ENCODE measurements at places on chromosomes 5 and 9.

GRCh38 chr9:119291554-119291953, 77.7 kb downstream of the BRINP1 start:
- DNase-seq: no peak

DNA sequence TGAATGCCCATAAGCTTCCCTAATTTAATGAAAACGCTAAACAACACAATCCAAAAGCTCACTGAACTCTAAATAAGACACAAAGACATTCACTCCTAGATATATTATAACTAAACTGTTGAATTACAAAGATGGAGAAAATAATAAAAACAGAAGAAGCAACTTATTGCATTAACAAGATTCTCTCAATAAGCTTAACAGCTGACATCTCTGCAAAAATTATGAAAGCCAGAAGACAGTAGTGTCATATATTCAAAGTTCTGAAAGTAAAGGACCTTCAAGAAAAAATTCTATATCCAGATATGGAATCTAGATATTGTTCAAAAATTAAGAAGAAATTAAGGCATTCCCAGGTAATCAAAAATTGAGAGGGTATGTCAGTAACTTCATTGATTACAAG, 957.8 kb upstream of the TYRP1 start:
- no peak for DNase-seq

- no peak for DNase-seq
Measured at GRCh38 chr9:117354997-117355396, 59.9 kb downstream of the ASTN2 start.

DNA sequence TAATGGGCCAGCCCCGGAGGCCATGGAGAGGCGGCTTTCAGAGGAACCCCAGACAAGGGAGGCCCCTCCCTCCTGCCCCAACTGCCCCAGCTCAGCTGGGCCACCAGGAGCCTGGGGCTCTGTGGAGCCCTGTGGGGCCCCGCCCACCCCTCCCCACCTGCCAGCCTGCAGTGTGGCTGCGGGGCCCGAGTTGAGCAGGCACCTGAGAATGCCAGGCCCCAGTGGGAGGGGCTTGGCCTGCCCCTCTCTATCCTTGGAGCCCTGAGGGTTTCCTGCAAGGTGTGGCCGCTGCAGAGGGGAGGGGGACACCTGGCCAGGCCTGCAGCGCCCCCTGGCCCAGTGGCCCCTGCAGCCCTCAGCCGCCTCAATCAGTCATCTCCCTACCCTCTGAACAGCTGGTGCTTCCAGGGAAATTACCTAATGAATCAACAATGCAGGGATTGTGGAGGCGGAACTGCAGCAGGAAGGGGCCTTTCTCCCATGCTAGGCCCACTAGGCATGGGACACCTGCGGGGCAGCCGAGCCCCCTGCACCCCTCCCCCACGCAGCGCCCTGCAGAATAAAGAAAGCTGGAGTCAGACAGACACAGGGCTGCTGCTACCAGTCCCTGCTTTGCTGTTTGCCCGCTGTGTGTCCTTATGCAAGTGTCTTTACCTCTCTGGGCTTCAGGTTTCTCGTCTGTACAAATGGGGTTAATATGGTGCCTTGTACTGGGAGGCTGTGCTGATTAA, 48.0 kb downstream of the LMX1B start:
- DNase-seq: no peak

DNA sequence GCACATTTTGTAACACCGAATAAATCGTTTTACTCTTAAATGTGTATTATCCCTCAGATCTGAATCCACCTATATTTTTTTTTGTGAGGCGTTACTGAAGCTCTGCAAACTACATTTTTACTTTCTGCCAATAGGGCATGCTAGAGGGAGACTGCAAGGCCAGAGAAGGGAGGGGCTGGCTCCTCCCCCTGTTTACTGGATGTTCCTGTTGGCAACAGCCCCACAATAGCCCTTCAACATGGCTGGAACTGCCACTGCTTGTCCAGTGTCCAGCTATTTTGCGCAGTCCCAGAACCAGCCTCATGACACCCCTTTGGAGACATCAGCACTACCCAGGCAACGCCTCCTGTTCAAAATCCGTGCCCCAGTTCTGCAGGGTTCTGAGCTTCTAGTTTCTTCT, 85.4 kb upstream of the MIER3 start:
- no peak for DNase-seq

GRCh38 chr9:106025453-106025852, 331.1 kb downstream of the TMEM38B start:
- DNase-seq: no peak

- no peak for DNase-seq
Measured at GRCh38 chr5:76960004-76960625, 7.3 kb downstream of the CRHBP start.

GRCh38 chr5:65021527-65022226, 252.9 kb downstream of the CWC27 start:
- DNase-seq: no peak

GRCh38 chr9:114718801-114719221, 36.8 kb upstream of the TEX48 start:
- DNase-seq: no peak

GRCh38 chr9:116717150-116717549, 30.0 kb downstream of the TRIM32 start:
- DNase-seq: no peak

GRCh38 chr5:98263084-98263483, 510.4 kb upstream of the RGMB start:
- no peak for DNase-seq

DNA sequence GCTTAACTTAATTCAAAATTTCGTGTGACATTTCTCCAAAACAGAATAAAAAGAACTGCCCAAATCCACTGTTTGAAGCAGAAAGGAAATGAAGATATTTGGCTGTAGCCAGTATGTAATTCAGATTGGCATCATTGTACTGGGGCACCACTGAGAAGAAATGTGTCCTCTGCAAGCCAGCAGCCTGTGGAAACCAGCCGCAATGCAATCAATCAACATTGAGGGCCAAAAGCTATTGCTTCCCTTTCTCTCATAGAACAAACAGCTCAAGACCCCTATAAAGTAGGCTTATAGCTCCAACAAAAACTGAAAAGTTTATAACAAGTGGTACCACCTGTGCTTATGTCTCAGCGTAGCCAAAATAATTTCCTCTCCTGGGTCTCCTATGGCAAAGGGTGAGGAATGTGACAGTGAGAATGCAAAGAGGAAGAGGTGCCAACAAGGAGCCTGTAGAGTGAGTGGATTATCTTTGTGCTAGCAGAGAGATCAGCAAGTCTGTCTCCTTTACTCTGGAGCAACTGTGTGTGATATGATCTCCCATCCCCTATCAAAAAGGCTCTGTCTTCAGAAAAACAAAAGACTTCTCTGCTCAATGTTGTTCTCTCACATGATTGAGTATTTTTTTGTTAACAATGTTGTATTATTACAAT, 1072.3 kb upstream of the DMAC1 start:
- DNase-seq: no peak

- no peak for DNase-seq
Measured at GRCh38 chr5:10303699-10304170, 4.0 kb downstream of the CMBL start.

- no peak for DNase-seq
Measured at GRCh38 chr9:72772661-72773060, 180.2 kb downstream of the ALDH1A1 start.

DNA sequence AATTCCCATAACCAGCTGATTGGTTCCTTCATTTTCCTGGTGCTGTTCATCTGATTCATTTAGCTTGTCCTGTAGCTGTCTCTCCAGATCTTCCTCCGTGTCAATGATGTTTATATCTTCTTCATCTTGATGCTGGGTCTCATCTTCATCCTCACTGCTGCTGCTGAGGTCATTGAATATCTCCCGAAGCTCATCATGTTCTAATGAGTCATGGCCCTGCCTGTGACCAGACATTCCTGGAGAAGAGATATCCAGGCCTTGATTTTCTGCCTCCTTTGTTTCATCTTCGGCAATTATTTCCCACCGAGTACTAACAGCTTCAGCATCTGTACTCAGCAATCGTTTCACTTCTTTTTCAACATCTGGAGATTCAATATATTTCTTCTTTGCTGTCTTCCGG, 1.4 kb downstream of the TAF7 start:
- DNase-seq: no peak

DNA sequence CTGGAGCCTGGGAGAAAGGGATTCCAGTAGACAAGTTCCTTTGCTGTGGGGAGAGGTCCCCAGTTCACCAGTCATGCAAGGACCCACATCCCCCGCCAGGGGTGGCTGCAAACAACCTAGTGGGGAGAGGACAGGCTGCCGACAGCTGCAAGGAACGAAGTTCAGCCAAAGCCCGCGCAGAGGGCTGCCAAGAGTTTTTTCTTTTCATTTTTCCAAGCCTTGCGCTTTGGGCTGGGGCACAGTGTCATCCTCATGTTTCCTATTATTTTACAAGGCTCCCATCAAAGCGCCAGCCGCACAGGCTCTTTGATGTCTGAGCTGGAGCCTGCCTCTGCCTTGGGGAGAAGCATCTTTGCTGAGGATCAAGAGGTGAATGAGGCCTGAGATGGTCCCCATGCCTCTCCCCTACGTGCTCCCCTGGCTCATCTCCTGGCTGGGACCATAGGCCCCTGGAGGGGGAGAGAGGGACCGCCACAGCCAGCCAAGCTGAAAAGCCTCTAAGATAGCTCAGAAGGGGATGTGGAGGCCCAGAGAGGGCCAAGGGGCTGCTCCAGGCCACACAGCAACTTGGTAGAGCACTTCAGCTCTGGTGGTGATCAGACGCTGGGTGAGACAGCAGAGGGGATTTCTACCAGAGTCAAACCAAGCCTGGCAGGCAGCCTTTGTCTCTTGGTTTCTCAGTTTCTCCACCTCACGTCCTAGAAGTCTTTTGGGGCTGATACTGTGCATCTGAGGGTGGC, 50.4 kb upstream of the SYNPO start:
- DNase-seq: peak; percentile 17

- peak; percentile 26 for DNase-seq
Measured at GRCh38 chr5:7261049-7261448, 134.9 kb upstream of the ADCY2 start.

GRCh38 chr5:139473565-139473964, 2.8 kb downstream of the SMIM33 start:
- DNase-seq: no peak

GRCh38 chr9:124776954-124777648, at the start of gene OLFML2A:
Gene OLFML2A (plus strand): TSS chr9:124777133. CDS start chr9:124777271, 138 bp downstream.
- no peak for DNase-seq

DNA sequence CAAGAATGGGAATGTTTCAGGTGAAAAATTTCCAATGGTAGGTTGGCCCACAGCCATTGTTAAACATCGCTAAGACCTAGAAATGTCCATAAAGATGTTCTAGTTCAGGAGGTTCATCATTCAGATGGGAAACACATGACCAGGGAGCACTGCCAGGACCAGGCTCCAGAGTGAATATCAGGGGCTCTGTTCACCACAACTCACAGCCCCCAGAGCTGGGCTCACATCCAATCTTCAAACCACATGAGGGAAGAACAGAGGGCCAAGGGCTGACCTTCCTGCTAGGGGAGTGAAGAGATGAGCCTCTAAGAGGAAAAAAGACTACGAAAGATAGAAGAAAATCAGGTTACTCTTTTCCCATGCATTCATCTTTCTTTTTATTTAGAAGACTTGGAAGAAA, 205.8 kb downstream of the SEMA5A start:
- no peak for DNase-seq

GRCh38 chr9:108621991-108622855, 233.6 kb downstream of the ACTL7B start:
- no peak for DNase-seq

- no peak for DNase-seq
Measured at GRCh38 chr5:14873790-14874189, 2.2 kb upstream of the ANKH start.

DNA sequence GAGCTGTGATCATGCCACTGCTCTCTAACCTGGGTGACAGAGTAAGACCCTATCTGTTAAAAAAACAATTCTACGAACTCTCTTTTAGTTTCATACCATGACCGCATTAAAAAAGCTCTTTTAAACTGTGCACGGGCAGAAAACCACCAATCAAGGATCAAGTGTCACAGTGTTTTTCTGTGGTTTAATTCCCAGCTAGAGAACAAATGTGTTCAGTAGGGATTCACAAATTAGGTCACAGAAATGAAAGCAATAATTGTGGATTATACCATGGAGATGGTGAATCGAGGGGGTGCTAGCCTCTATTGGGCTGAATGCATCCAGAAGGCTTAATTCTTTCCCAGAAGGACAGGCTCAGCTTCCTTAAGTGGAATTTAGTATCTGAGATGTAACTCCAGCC, 79.1 kb downstream of the ATG10 start:
- no peak for DNase-seq

GRCh38 chr9:130159915-130160670, 12.1 kb upstream of the NCS1 start:
- no peak for DNase-seq

GRCh38 chr5:38465061-38465460, 91.4 kb downstream of the LIFR start:
- DNase-seq: peak; percentile 32

- DNase-seq: no peak
Measured at GRCh38 chr9:10612641-10613398, at the start of gene PTPRD. Gene PTPRD (minus strand): TSS chr9:10613002.

DNA sequence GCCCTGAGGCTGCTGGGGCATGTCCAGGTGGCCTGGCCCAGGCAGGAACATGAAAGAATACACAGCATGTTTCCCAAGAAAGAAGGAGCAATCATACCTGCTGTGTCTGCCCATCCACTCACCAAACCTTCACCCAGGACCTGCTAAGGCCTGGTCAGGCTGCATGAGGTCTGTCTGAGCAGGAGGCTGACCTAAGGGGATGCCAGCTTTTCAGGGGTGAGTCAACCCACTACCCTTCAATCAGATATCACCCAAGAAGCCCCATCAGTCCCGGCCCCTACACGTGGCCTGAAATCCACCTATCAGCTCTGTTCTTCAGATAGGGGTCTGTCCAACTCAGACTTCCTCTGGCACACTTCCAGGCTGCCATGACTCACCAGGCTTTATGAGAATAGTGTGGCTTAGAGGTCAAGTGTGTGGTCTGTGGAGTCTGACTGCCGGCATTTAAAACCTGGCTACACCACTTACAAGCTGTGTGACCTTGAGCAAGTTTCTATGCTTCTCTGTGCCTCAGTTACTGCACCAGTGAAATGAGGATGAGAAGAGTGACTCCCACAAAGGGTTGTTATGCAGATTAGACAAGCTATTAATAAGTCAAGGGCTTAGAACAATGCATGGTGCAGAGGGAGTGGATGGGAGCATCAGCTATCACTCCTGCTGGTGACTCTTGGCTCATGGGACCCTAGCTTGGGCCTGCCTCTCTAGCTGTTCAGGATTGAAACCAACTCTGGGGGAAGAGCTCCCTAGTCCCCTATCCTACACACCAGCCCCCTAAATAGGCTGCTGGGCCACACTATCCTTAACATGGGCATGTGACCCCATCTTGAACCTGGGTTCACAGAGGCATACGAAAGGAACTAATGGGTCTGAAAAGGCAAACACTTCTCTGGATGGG, 130.3 kb downstream of the PAX5 start:
- DNase-seq: peak; percentile 64

GRCh38 chr9:134706522-134706921, 64.9 kb downstream of the COL5A1 start:
- DNase-seq: no peak

DNA sequence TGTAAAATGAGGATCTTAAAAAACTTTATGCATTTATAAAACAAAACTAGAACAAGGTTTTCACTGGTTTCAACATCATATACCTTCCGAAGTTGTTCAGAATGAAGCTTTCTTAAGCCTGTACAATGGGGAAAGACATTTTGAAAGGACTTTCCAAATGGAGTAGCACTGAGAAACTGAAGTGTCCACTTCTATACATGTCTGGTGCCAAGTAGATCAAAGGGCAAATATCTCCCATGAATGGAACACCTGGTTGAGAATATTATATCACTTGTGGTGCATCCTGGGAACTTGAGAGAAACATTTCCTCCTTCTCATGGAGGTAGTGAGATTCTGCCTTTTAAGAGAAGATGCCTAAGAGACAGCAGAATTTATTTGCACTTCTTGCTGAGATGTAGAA, 182.1 kb upstream of the ACTBL2 start:
- no peak for DNase-seq
